Omental fat pad (tissue), 4 donors: ENCODE measurements at places on chromosomes 1 and 21. TPM values are rescaled to one million over a fixed set of nuclear protein-coding genes. Genes with fewer than 3 reads are reported as not detected.

DNA sequence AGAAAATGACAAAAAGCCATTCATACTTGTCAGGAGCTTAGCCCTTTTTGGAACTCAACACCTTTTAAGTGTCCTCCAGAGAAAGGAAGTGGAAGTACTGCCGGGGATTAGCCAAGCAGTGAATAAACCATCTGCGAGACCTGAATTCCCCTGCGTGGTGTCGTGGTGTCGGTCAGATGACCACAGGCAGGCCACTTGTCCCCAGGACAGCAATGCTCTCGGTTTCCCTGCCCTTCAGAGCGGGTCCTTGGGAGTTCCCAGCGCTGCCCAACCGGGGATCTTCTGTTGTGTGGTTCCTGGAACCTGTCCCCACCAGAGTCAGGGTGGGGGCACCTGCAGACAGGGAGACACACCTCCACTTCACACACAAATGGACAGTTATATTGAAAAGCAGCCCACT lies 9.2 kb downstream of the GPR157 start:
- DNase-seq: no peak

DNA sequence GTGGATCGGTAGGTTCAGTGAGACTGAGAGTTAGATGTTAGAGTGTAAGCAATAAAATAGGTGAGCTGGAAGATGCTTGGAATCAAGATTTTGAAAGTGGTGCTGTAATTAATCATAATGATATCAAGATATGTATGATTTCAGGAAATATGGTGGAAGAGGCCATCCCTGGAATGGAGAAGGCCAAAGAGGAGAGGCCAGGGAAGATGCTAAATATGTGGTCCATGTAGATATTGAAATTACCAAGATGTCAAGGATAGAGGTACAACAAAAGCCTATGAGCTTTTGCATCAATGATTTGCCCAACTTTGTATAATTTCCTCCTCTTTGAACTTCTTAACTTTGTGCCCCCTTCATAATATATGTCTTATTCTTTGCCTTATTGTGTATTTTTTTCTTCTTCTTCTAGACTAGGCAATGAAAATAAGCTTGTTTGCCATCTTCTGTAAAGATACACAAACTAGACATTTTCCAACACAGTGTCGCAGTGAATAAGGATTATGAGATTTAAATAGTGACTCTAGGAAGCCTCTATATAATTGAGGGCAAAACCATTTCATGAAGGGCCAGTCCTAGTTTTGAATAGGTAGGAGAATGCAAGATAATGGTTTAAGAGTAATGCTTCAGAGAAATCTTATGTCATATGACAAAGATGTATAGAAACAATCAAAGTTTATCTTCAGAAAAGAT lies 8.9 kb downstream of the PTGS2 start:
- DNase-seq: no peak

DNA sequence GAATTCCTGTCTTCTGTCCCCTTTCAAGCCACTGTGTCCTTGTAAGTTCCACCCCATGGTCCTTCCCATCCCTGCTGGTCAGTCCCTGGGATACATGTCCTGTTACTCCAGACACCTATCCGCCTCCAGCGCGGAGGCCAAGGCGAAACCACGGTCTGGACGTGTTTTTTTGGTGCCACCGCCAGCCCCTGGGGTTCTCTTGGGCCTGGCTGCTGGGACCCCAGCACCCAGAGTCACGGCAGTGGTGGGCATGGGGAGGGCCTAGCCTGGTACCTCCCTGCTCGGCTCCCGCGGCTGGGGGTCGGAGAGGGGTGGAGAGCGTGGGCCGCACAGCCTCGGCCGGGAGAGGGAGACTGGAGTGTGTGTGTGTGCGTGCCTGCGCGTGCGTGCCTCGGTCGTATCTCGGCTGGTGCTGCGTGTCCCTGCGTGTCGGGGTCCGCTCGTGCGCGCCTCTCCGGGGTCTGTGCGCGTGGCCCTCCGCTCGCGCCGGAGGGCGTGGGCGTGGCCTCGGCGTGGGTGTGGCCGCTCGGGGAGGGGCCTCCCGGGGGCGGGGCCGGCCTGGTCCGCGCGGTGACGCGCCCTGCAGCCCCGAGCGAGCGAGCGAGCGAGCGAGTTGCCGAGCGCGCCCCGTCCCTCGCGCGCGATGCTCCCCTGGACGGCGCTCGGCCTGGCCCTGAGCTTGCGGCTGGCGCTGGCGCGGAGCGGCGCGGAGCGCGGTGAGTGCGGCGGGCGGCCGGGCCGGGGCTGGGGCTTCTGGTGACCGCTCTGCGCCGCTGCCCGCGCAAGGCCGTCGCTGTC lies at the start of gene VWA1:
Gene VWA1 (plus strand): TSS at position 585 of the 798 bp plus-strand sequence. CDS start 59 bp downstream, at position 644.
- DNase-seq: peak; percentile 50

GRCh38 chr1:172468296-172468695 lies 24.4 kb upstream of the PIGC start:
- DNase-seq: no peak

DNA sequence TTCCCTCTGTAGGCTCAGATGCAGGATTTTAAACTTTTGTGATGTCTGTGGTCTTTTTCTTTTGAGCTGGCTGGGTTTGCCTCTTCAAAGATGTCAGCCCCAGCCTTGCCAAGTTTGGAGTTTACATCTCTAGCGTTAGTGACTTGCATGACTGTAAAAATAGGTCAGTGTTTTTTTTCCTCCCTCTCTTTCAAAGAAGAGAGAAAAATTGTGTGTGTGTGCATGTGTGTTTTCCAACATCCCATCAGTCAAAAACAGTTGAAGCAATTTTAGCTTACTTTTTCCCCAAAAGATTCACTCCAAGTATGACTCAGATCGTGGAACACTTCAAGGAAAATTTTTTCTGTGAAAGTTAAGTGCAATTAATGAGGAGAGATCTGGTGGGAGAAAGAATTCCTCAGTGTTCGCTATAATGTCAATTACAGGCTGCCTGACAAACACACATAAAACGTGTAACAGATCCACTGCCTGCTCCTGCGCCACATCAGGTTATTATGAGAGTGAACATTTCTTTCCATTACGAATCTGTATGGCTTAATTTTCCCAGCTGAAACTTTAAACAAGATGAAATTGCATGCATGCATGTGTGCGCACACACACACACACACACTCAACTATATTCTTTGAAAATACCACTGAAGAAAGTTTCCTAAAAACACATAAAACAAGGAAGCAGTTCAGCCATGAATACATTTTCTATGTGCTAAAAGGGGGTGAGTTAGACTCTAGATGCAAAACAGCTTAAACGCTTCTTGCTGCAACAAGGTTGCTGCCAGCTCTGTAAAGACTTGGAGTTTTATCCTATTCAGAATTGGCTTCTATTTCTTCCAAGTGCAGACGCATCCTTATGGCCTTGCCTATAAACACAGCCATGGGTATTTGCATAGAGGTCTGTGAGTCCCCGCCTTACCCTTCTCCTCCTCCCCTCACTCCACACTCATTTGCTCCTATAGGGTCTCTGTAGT lies 55.5 kb downstream of the TLR5 start:
- DNase-seq: no peak

DNA sequence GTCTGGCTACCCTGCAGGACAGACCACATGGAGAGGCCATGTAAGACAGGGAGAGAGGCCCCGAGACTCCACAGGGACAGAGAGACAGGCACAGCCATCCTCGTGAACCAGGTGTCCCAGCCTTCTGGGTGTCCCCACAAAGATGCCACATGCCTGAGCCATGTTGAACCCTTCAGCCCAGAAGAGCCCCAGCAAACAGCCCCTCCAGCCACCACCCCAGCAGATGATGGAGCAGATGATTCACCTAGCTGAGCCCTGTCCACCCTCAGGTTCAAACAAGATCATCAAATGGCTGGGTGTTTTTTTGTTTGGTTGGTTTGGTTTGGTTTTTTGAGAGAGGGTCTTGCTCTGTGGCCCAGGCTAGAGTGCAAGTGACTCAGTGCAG lies 78.7 kb downstream of the DHRS3 start:
- no peak for DNase-seq

- no peak for DNase-seq
Measured at GRCh38 chr1:48236716-48237470, 14.4 kb downstream of the SLC5A9 start.

GRCh38 chr1:27366411-27367159 lies at the start of gene MAP3K6:
Gene MAP3K6, minus strand, starts transcription at chr1:27366961. Its CDS starts 364 bp downstream, at chr1:27366597.
- DNase-seq: peak; percentile 63

DNA sequence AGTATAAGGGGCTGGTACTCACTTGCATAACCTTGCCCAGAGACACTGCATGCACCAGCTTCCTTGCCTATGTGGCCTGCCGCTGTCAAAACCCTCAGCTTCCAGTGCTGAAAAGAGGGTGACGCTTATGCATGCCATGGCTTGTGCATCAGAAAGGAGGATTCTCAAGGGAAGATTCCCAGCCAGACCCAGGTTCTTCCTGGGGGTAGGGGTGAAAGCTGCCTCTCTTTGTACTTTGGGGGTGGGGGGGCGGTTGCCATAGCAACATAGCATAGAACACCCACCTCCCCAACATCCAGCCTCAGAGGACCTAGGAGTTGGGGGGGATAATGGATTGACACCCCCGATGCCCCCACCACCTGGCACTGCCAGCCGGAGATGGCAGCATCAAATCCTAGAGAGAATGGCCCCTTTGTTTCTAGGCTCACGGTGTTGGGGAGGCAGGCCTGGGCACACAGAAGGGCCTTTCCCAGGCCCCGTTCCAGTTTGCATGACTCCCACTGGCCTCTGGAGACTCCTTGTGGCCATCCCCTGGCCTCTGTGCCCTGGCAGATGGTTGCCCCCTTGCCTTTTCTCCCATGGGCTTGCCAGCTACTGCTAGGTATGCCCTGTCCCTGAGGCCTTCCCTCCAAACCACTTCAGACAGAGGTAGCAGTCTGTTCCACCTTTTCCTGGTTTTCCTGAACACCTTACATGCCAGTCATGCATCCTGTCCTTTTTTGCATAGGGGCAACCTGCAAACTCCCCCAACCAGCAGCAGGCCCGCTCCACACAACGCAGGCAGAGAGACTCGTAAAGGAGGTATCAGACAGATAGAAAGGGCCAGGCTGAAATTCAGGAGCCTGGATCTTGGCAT lies 44.6 kb downstream of the RHBG start:
- DNase-seq: no peak

- no peak for DNase-seq
Measured at GRCh38 chr1:195306281-195306680, 1302.0 kb downstream of the KCNT2 start.

The PTPN22 gene
- total RNA-seq: 6.8 TPM

The TMEM52 gene
- 0.74 TPM for total RNA-seq

The CYP4Z1 gene
- total RNA-seq: 14.0 TPM
